Esophagus squamous epithelium (tissue), 5 donors: ENCODE measurements at places on chromosomes 6 and 20.

DNA sequence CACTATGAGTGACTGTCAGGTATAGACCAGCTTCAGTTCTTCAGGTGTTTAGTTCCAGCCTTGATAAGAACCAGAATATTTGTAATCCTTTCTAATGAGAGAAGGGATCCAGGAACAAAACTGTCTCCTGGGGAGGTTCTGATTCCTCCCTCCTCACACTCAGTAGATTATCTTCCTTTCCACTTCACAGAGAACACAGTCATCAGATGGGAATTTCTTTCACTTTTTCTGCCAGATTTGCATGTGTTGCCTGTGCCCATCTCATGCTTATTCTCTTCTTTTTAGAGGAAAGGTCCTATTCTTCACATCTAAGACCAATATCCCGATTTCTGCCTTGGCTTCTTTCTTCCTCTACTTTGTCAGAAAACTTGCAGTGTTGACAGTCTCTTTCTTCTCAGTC, 50.8 kb downstream of the CD109 start:
- no peak for DNase-seq

DNA sequence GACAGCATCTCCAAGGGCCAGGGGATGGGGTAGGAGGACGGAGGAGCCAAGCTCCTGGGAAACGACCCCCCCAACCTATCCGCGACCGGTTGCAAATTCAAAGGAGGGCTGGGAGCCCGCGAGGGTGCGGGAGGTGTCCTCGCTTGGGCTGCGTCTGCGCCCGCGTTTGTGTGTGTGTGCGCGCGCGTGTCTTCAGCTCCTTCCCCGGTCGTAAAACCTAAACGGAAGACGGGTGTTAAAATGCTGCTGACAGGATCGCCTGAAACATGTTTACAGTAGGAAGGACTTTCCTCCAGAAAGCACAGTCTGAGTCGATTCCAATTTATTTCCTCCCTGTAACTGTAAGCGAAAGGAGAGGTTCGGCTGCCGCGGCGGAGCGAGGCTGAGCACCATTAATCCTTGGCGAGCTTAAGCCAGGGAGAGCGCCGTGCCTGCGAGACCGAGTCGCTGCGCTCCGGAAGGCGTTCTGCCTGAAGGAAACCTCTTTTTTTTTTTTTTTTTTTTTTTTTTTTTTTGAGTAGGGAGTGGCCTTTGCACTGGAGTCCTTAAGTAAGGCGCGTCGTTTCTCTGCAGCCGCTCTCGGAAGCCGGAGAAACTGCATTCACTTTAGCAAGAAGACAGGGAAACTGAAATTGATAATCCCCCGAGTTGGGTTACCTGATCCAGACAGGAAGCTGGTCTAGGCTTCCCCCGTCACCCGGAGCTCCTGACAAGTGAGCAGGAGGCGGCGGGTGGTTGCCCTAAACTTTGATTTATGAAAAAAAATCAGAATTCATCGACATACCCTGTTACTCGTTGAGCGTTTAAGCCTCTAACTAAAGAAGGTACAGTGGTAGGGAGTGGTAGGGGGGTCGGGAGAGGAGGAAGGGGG, 4.8 kb upstream of the SOX4 start:
- no peak for DNase-seq

- DNase-seq = no peak
Observed at GRCh38 chr6:39416728-39417127, 94.2 kb upstream of the KCNK16 start.

GRCh38 chr20:57147185-57147584, 119.3 kb downstream of the BMP7 start:
- DNase-seq = no peak

DNA sequence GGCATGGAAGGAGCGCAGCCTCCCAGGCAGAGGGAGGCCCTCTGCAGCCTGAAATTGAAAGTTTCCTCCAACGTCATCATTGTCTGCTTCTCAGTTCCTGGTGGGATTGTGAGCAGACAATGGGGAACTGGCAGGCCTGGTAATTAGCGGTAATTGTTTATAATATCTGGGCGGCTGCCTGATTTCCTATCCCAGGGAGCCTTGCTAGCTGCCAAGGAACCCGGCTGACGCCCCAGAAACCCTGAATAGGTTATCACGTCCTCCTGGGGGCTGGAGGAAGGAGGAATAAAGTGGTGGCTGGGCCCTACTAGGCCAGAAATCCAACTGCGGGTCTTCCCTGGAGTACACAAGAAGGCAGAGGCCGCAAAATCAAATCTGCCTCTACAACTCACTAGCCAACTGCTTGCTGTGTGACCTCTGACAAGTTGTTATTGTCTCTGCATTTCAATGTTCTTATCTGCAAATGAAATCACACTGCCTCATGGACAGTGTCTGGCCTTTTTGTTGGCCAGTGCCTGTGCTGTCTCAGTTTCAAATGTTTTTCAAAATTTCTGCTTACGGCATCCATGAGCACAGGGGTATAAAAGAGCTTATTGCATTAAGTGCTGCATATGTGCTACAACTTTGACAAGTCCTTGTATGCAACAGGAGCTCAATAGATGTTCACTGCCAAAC, 16.9 kb downstream of the KCNK15 start:
- DNase-seq = no peak

- no peak for DNase-seq
Observed at GRCh38 chr20:24910461-24910860, 38.6 kb upstream of the CST7 start.

- no peak for DNase-seq
Observed at GRCh38 chr20:3051385-3052019, 5.7 kb downstream of the MRPS26 start.

DNA sequence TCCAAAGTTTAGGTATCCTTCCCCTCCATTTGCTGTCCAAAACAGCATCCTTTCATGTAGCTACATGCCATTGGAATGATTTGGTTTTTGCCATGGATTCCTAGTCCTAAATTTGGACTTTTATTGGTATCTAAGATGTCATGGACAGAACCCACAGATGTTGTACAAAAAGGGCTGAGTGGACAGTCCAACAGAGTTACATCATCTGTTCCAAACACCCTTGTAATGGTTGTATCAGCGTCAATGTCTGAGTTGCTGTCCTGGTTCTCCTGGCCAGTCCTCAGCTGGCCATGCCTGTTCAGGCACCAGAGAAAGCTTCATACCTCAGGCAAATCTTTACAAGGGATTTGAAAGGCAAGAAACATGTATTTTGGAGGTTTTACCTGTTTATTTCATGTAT, 191.3 kb downstream of the ESR1 start:
- DNase-seq = no peak

- DNase-seq = no peak
Observed at GRCh38 chr20:44858606-44859360, 26.7 kb upstream of the YWHAB start.

DNA sequence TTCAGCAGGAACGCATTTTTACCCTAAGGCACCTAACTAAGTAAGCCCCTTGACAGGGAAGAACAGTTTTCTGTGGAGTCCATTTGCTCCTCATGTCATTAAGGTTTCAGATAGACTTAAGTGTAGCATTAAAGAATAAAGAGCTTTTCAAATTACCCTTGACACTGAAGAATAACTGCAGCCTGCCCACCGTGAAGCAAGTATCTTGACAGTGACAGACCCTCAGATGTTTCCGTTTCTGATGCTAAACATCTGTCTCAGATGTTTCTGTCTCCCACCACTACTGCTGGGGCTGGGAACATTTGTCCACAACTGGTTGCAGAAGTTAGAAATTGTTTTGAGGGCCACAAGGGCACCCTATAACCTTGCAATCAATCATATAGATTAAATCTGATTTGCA, 50.0 kb downstream of the SNAP25 start:
- no peak for DNase-seq

- no peak for DNase-seq
Observed at GRCh38 chr6:18424201-18424600, 37.1 kb downstream of the RNF144B start.

DNA sequence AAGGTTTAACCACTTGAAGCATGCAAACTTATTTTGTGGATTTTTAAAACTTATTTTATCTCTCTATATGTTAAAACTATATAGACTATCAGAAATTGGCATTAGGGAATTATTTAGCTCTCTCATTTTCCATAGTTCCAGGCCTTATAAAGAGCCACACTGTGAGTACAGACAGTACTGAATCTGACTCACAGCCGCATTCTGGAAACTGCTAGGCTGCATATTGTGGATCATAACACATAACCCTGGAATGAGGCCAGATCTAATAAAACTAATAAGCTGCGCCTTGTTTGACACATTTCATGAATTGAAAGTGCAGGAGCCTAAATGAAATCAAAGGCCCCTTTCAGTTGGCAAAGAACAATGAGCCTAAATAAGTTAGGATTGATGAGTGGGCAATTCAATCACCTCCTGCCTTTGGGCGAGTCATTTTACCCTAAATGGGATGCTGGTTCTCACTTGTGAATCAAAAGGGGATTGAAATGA, 308.4 kb downstream of the PACRG start:
- DNase-seq = no peak

GRCh38 chr6:37826188-37826587, 6.7 kb downstream of the ZFAND3 start:
- no peak for DNase-seq

- no peak for DNase-seq
Observed at GRCh38 chr6:168322966-168323365, 3.4 kb upstream of the DACT2 start.

GRCh38 chr6:15464211-15464725, 198.6 kb downstream of the DTNBP1 start:
- no peak for DNase-seq

GRCh38 chr6:11353921-11354389, 121.5 kb upstream of the NEDD9 start:
- DNase-seq = no peak

- DNase-seq = no peak
Observed at GRCh38 chr6:53793318-53794136, 1.3 kb upstream of the LRRC1 start.

DNA sequence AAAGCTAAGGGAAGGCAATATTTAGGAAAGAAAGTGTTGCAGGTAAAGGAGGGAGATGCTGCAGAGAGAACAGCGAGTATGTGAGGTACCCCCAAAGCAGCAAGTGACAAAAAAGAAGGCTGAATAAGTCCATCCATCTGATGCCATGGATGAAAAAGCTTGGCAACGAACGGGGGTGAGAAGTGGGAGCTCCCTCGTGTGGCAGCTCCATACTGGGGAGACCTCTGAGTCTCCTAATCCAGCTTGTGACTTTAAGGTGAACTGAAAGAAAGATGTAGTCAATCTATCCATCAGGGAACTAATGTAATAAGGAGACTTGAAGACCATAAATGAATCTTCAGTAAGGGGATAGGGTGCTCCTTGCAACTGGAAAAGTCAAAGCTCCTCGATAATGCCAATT, 156.6 kb downstream of the OTOR start:
- DNase-seq = no peak
